Ascending aorta (tissue), 2 donors: ENCODE measurements at places on chromosomes 4 and X. TPM values are rescaled to one million over a fixed set of nuclear protein-coding genes. Genes with fewer than 3 reads are reported as not detected.

The POU4F2 gene
- total RNA-seq: not detected

GRCh38 chr4:8591626-8592365, 769 bp upstream of the CPZ start:
- no peak for DNase-seq

GRCh38 chr4:86223472-86223871, 136.4 kb downstream of the MAPK10 start:
- no peak for DNase-seq

DNA sequence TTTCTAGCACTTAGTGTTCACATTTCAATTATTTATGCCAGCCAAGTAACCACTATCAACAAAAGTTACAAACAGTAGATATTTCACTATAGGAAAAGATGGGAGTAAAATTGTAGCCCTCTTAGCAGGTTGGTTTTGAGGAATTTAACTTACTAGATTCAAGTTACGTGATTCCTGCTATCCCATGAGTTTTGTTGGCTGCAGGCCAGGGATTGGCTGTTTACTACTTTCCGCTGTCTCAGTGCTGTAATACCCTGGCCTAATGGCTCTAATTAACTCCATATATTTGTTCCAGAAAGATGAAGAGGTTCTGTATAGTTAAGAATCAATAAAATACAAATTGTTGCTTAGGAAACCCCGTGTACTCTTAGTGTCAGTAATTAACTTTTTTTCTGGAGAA, 55.5 kb upstream of the MAGED1 start:
- no peak for DNase-seq

DNA sequence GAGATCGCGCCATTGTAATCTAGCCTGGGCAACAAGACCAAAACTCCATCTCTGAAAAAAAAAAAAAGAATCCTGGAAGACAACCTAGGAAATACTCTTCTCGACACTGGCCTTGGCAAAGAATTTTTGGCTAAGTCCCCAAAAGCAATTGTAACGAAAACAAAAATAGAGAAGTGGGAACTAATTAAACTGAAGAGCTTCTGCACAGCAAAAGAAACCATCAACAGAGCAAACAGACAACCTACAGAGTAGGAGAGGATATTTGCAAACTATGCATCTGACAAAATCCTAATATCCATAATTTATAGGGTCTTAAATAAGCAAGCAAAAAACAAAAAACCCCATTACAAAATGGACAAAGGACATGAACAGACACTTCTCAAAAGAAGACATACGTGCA, 76.5 kb upstream of the DUSP21 start:
- DNase-seq: no peak
